ENCODE measurements at places on chromosomes 3 and 15. TPM values are rescaled to one million over a fixed set of nuclear protein-coding genes. Genes with fewer than 3 reads are reported as not detected.

DNA sequence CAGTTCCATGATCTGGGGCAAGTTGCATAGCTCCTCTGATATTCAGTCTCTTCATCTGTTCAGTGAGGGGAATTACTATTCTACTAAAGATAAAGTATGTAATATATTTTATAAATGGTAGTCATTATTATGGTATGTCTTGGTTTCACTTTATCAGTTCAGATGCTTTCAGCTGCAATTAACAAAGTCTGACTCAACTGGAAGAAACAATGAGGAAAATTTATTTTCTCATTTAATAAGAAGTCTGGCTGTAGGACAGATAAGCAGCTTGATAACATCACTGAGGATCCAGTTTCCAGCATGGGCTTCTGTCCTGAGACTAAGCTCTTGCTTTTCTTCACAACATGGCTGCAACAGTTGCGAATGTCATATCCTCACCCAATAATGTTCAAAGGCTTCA lies 354.3 kb upstream of the TRIM42 start:
- DNase-seq = no peak

DNA sequence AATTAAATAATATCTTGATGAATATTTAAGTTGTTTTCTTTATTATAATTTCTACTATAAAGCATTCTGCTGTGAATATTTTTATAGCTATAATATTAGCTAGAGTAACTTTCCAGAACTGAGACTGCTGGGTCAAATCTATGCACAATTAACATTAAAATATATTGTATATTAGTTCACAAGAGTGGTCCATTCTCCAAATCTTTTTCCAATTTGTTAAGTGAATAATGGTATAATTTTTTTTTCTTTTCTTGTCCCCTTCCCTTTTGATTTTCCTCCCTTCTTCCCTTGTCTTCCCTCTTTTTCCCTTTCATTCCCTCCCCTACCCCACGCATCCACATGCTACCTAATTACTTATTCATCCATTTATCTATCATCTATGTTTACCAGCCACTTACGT lies 977.5 kb downstream of the TUSC7 start:
- DNase-seq = no peak

DNA sequence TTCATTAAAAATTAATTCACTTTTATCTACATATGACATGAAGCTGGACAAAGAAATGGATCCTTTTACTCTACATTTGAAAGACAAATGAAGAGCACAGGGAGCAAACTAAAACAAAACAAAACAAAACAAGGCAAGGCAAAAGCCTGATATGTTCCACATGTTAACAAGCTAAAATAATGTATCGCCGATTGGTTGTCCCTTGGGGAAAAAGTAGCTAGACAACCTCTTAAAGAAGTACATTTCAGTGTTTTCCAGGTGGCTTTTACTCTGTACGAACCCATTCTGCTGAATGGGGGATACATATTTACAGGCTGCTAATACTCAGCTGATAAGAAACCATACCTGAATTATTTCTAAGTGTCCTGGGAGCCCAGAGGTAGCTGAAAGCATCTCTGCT lies 493.0 kb upstream of the TBL1XR1 start:
- no peak for DNase-seq

GRCh38 chr3:189172668-189173419 lies 1.1 kb downstream of the TPRG1 start:
- DNase-seq = no peak

DNA sequence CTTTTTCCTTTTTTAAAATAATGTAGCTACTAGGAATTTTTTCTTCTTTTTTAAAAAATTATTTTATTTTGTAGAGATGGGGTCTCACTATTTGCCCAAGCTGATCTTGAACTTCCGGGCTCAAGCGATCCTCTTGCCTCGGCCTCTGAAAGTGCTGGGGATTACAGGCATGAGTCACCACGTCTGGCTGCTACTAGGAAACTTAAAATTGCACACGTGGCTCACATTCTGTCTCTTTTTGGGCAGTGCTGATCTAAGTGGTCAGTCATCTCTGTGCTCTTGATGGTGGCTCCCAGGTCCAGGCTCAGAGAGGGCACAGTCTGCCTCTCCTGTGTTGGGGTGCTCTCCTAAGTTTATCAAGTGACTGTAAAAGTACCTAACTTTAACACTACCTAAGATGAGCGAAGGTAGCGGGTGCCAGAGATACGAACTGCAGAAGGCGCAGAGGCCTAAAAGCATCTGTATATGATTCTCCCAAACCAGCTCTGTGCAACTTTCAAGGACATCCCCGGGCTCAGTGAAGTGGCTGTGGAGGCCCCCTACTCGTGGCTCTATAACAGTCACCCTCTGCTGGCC lies 52.9 kb upstream of the SEC13 start:
- DNase-seq = peak; percentile 69

DNA sequence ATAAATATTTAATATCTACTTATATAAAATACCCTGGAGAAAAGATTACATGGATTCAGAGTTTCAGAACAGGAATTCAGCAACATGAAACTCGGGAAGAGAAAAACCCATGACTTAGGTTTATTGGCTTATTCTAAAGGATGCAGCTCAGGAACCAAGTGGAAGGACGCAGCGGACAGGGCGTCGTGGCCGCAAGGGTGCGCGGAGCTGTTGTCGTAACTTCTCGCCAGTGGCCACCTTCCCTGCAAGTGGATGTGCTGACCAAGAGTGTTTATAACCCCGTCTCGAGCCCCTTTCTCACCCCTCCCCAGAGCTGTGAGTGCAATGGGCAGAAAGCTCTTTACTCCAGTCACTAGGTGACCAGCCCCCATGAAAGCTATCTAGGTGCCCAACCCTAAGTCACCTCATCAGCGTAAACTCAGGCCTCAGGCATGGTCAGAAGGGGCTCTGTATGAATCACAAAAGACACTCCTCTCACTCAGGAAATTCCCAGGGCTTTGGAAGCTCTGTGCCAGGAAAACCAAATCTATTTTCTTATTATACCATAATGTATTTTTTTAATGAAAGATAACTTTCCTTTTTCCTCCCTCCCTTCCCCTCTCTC lies 77.3 kb downstream of the CHRNA7 start:
- no peak for DNase-seq

- no peak for DNase-seq
Measured at GRCh38 chr3:52262447-52262846, 16.0 kb downstream of the WDR82 start.

DNA sequence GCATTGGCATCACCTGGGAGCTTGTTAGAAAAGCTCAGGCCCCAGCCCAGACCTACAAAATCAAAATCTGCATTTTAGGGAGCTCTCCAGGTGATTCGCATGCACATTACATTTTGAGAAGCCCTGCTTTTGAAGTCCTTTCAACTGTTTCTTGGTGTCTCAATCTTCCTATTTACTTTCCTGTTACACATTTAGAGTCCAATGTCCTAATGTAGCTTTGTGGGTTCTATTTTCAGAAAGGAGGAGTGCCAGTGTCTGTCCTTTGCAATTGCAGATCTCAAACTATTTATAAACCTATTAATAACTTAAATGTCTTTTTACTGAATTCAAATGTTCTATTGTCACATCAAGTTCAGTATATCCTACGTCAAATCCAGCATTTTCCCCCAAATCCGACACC lies 27.8 kb upstream of the MYRIP start:
- DNase-seq = no peak

DNA sequence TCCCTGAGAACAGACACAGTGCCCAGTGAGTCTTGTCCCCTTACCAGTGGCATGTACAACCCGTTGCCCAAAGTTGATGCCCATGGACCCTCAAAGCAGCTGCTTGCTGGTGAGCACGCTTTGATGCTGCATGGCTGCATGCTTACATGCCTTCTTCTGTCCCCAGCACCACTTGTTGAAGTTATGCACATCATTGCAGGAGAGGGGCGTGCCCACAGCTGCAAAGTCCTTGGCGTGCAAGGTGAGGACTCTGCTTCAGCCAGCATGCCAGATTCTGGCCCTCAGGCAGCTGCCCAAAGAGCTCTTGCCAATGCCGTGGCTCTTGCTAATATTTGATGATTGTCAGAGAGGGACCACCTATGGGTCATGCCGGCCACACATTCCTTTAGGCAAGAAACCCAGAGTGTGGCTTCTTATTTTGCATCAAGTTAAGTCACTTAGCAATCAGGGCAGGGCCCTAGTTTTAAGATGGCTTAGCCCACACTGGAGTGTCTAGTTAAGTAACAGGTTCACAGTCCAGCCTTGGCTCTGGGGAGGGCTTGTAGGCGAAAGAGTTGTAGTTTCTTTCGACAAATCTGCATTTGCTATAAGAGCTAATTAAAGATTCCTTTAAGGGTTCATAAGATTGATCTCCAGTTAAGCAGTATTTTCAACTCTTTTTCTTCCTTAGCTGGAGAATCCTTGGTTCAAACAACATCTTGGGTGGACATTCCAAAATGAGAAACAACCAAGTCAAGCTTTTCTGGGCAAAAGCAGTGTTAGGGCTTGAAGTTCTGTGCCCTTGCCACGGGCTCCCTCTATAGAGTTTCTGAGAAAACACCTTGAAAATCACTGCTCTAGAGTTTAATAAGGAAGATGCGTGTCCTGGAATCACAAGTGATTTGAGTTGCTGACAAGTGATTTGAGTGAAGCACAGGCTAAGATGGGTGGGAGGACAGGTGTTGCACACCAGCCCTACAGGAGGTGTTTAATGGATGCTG lies 128.6 kb downstream of the SLCO3A1 start:
- DNase-seq = peak; percentile 5

DNA sequence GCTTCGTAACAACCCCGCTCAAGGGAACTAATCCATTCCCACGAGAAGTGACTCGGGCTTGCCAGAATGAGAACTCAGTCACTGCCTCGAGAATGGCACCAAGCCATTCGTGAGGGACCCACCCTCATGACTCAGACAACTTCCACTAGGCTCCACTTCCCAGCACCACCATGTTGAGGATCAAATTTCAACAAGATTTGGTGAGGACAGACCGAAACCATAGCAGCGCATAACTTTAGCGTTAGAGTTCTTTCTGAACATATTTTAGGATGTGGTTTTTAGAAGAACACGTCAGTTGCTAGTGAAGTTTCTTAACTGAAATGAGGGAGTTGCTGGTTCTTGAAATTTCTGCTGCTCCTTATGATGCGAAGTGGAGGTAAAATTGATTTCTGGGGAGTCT lies 13.5 kb downstream of the PTPRG start:
- DNase-seq = peak; percentile 97

DNA sequence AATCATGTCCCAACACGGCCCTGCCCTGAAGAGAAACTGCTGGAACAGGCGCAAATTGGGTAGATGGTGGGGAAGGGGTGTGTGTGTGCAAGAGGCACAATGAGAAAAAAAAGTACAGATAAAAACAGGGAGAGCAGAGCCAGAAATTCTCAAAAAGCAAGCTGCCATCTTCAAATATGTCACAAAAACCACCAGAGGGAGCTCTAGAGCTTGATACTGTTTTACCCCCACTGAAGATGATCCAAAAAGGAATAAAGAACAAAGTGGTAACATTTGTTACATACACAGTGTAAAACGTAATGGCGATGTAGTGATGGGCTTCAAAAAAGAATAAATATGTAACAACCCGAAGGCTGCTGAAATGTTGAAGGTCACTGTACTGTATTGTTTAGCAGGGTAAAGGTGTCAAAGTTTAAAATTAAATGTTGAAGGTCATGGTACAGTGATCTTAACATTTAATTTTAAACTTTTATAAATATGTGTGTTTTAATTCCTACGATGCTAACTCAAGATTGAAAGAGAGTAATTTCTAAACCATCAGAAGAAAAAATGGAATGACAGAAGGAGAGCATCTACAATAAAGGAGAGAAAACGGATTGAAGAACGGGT lies 6.0 kb downstream of the SNRPA1 start:
- DNase-seq = peak; percentile 55

- DNase-seq = no peak
Measured at GRCh38 chr3:56792193-56792592, 9.6 kb downstream of the ARHGEF3 start.

DNA sequence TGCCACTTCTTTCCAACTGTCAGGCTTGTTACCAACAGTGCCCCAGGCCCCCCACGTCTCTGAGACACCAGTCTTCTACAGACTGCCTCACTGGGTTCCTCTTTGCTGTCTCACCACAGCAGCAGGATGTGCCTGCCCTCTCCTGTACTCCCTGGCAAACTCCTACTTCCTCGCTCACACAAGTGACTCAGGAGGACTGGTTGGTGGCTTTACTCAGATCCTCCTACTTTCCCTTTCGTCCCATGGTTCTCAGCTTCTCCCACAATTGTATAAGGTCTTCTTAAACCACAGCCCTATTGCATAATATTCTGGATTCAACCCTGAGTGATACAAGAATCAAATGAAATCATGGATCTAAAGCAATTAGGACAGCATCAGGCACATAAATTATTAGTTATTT lies 246.6 kb upstream of the PROK2 start:
- peak; percentile 44 for DNase-seq

- no peak for DNase-seq
Measured at GRCh38 chr3:111156517-111156916, 84.9 kb downstream of the NECTIN3 start.

GRCh38 chr3:127758013-127758412 lies 64.3 kb downstream of the MGLL start:
- DNase-seq = no peak

DNA sequence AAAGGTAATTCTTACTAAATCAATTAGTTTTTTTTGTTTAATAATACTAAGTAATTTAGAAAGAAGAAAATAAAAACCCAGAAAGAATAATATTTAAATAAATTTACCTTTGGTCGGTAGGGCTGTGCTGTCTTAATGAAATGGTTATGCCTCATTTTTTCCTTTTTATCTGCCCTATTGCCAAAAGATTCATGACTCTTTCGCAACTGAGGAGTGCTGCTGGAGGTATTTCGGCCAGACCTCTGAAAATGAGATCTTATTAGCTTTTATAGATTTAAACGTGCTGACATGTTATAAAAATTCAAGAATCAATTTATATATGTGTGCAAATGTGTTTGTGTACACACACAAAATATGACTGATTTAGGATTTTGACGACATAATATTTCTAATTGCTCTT lies 67.1 kb upstream of the USP50 start:
- no peak for DNase-seq

- peak; percentile 64 for DNase-seq
Measured at GRCh38 chr15:65653341-65653740, 31.6 kb downstream of the SLC24A1 start.

DNA sequence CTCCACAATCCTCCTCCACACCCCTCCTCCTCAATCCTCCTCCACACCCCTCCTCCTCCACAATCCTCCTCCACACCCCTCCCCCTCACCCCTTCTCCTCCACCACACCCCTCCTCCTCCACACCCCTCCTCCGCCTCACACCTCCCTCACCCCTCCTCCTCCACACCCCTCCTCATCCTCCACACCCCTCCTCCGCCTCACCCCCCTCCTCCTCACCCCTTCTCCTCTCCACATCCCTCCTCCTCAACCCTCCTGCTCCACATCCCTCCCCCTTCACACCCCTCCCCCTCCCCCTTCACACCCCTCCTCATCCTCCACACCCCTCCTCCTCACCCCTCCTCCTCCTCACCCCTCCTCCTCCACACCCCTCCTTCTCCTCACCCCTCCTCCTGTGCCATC lies 69.8 kb upstream of the BLM start:
- no peak for DNase-seq

PLA2G4E gene
- not detected for total RNA-seq

SYNPR gene
- total RNA-seq = not detected

NR1I2 gene
- total RNA-seq = not detected

TXNRD3 gene
- 8.1 TPM for total RNA-seq

GCNT3 gene
- not detected for total RNA-seq

TRMT10C gene
- total RNA-seq = 27.2 TPM

MYO5C gene
- under 0.01 TPM for total RNA-seq

Data from IMR-90 (cell line).